ENCODE measurements at places on chromosomes 5 and 9.

DNA sequence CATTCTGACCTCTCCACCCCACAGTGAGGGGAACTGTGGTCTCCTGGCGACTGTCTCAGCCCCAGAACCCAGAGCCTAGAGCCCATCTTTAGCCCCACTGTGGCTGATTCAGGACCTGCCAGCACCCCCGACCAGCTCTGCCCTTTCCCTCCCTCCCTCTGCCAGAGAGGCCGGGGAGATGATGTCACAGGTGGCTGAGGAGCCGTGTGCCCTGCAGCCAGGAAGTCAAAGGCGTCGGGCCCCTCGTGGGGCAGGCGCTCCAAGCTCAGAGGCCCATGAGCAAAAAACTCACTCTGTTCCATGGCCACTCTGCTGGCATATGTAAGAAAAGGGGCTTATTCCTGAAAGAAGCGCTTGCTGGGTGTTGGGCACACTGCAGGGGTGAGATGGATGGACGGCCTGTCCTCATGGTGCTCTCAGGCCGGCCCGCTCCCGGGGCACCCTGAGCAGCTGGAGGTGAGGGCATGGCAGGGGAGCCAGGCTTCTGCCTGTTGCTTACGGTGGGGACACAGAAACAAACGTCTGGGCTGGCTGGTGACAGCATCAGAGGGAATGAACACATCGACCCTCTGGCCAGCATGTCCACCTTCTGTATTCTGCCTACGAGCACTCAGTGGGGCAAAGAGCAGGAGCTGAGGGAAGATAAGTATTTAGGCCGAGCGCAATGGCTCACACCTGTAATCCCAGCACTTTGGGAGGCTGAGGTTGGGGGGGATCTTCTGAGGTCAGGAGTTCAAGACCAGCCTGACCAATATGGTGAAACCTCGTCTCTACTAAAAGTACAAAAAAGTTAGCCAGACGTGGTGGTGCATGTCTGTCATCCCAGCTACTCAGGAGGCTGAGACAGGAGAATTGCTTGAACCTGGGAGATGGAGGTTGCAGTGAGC, 41.1 kb downstream of the LAMC3 start:
- no peak for DNase-seq

DNA sequence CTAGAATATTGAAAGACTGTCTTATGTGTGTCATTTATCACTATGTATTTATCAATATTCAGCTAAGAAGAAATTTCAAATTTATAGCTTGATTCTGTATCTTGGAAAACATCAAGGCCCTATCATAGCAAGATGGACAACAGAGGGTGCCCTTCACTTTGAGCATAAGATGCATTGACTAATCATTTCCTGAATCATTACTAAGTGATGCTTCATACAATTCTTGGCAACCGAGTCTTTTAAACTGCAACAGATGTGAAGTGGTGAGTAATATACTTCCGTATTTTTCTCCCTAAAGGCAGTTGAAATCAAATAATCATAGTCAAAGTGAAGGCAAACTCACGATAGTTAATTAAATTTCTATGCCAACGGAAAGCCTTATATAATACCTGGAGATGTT, 318.6 kb upstream of the RGMB start:
- DNase-seq, result no peak

GRCh38 chr5:4699592-4699991, 440.5 kb upstream of the ADAMTS16 start:
- DNase-seq, result no peak

DNA sequence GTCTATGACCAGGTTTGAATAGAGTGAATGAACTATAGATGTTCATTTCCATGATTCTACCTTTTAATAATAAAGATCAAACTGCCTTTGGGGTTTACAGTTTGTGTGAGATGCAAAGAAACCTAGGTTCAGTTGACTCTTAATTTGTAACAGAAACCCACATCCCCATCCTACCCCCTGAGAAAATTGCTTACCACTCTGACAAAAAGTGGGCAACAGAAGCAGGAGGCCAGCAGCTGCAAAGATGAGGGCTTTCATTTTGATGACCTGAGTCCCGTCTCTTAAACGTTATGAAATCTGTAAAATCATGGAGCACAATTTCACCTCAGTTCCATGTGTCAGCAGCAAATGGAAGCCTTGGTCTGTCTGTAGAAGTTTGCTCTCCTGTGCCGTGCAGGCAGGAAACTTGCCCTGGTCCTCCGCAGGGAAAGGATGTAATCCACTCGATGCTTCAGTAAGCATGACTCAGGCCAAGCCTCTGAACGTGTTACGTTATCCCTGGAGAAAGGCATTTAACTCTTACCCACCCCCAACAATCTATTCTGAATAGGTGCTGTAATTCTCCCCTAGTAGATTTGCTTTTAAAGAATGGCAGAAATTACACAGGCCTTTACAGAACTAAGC, at the start of gene F2RL2:
Gene F2RL2, minus strand, starts transcription at position 431 of the 624 bp plus-strand sequence. Its CDS starts 173 bp downstream, at position 258.
- DNase-seq, result no peak

GRCh38 chr9:84111726-84112125, 131.1 kb downstream of the RMI1 start:
- DNase-seq, result no peak

DNA sequence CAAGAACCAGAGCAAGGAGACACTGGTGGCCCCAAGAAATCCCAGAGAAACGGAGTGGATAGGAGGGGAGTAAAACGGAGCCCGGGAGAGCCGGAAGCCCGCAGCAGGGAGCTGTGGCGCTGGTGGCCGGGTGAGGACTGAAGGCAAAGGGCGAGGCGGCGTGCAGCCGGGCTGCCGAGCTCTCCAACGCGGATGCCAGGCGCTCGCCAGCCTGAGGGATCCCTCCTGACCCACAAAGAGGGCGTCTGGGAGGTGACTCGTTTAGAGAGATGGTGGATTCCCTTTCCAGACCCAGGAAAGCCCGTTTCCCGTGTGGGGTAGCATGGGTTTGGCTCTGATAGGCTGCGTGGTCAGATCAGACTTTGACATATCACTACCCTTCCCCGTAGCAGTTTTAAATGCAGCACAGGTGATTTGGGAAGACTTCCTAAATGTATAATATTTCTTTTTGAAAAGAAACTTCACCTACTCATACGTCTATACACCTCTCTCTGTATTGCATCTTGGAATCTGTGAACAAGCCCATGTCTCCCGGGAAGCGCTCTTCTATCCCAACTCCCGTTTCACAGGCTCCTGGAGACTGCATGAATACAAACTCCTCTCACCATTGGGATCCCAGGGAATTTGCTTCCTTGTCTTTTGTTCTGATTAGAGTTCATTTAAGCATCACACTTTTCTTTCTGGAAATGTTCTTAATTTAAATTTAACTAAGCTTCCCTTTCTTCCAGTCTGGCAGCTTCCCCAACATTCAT, 158.1 kb downstream of the C9orf152 start:
- DNase-seq, result no peak

DNA sequence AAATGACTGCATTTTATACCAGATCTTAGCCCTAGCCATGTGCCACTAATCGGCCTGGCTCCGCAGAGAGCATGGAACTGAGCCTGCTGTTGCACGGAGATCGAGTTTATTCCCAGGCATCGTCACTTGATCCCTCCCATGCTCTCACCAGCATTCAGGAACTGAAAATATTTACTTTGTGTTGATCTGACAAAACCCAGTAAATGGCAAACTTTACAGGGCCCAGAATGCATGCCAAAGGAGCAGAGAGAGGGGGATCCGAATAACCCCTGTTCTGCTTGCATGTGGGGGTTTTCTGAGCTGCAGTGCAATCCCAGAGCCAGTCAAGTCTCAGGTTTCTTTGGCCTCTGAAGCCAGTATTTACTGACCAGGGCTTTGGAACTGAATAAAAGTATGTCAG, 87.3 kb downstream of the GAS1 start:
- DNase-seq, result no peak

GRCh38 chr9:79403495-79403894, 168.3 kb upstream of the TLE4 start:
- DNase-seq, result no peak

DNA sequence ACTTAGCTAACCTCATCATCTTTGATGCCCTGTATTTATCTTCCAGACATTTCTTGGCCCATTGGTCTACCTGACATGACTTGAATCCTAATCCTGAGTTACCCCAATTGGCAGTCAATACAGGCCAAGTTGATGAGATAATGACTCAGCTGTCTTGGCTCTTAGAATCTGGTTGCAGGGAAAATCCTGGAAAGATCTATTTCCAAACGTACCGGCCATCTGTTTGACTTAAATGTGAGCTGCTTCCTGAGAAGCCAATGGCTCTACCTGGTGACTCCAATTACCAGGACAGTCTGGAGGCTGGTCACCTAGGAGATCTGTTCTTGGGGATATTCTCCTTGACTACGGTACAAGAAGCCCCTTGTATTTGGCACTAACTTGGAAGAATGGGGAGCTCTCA, 475.2 kb upstream of the BRINP1 start:
- DNase-seq, result no peak

GRCh38 chr5:156922207-156922792, 40.7 kb downstream of the TIMD4 start:
- no peak for DNase-seq

DNA sequence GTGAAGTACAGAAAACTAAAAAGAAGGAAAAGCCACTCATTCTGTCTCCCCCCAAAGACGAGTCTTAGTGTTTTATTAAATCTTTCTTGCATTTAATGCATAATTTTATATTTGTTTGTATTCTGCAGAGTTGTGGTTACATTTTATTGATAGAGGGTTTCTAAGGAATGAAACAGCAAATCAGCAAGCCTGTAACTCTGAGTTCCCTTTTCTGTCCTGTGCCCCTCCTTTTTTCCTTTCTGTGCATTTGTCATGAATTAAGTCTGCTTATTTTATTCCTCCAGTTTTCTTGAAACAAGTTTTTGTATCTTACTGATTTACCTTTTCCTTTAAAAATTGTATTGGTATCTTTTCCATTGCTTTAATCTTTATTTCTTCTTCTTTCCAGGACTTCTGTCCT, 132.8 kb downstream of the MUSK start:
- no peak for DNase-seq

DNA sequence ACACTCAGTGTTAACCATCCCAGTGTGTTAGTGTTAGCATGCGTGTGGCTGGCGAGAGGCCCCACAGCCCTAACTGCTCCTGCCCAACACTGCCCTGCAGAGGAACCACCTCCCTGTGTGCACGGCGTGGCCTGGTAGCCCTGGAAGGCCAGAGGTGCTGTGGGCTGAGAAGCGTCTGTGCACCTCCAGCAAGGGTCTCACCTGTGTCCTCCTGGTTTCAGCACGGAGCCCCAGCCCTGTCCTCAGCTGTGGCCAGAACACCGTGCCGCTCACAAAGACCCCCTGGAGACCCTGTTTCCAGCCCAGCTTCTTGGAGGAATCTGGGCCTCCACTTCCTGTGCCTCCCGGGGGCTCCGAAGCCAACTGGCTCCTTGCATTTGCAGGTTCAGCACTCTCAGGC, 56.1 kb upstream of the NRARP start:
- no peak for DNase-seq

- no peak for DNase-seq
These were observed 28.8 kb upstream of the ROR2 start for GRCh38 chr9:91978740-91979414.

DNA sequence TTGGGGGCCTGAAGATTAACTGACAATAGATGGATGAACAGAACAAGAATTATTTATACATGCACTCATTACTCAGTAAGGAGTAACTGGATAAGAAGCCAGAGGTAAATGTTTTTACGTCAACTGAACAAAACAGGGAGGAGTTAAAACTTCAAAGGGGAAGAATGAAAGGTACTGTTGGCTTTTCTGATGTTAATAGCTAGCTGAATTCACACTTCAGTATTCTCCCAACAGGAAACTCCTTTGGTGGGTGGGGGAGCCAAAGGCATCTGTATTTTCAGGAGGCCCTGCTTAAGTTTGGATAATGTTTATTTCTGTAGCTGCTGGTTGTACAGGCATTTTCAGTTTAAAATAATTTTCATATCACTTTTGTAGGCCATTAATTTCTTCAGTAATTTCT, 23.2 kb upstream of the RFK start:
- DNase-seq, result no peak

DNA sequence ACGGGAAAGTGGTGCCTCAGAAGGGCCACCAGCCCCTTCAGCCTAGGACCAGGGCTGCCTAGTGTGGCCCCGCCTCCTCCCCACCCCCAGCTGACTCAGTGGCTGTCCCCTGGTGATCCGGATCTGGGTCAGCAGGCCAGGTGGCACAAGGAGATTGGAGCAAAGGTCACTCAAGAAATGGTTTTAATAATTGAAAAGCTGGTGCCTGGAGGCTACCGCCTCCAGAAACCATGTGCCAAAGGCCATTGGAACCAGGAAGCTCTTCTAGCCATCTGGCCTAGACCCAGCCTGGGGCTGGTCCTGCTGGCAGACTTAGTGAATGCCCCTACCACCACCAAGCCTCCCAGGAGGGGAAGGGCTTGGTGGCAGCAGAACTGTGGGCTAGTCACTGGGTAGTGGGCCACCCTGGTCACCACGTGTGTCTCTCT, 1.5 kb downstream of the ST6GALNAC4 start:
- no peak for DNase-seq

DNA sequence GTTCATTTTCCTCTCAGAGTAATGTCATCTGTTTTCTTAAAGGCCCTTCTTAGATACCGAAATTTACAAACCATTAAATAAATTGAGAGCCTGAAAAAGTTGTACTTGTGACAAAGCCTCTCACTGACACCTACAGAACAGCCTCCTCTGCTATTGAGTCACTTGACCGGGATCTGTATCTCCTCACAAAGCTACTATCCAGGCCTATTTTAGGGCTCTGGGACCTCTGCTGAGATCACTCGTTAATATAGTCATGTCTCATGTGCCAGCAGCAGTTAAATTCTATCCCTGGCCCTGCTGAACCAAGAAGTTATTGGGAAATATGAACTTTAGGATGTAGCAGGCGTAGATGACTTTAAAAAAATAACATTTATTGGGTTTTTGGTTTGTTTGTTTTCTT, 31.1 kb downstream of the FBXO38 start:
- DNase-seq, result no peak

GRCh38 chr9:108857572-108857971, 1.8 kb upstream of the ACTL7B start:
- no peak for DNase-seq

- no peak for DNase-seq
These were observed 32.3 kb upstream of the CEP72 start for GRCh38 chr5:579746-580366.

DNA sequence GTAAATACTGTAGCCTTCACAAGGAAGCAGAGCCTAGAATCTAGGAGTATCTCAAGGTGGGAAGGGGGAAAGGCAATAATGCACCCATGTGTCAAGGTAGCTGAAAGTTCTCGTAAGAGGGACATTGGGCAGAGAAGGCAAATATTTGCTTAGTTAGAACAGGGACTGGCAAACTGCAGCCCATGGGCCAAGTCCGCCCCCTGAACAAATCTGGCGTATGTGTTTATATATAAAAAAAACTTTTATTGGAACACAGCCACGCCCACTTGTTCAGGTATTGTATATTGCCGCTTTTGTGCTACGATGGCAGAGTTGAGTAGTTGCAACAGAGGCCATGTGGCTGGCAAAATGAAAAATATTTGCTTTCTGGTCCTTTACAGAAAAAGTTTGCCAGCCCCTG, 16.1 kb downstream of the KCNN2 start:
- DNase-seq, result no peak

All from esophagus squamous epithelium (tissue), 5 donors.